Renal pelvis (tissue), 12 donors: ENCODE measurements at places on chromosomes 1 and 21. TPM values are rescaled to one million over a fixed set of nuclear protein-coding genes. Genes with fewer than 3 reads are reported as not detected.

Gene DMRTA2
- not detected for polyA plus RNA-seq

Gene KIF14
- polyA plus RNA-seq, result 6.0 TPM

Gene HFM1
- 5.2 TPM for polyA plus RNA-seq

DNA sequence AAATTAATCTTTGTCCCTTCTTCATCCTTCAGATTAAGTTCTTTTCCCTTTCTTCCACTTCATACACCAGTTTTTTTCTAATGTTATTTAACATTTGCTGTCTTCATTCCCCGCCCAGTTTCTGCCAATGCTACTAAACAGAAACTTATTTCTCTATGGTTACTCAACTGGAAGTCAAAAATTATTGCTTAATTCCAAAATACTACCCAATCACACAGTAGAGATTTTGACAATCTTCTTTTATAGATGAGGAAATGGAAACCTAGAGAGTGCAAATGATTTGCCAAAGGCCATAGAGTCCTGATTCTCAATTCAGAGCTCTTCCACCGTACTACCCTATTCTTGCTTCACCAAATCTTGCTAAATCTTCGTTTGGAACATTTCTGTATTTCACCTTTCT is 58.1 kb upstream of the SH3GLB1 start:
- no peak for DNase-seq

DNA sequence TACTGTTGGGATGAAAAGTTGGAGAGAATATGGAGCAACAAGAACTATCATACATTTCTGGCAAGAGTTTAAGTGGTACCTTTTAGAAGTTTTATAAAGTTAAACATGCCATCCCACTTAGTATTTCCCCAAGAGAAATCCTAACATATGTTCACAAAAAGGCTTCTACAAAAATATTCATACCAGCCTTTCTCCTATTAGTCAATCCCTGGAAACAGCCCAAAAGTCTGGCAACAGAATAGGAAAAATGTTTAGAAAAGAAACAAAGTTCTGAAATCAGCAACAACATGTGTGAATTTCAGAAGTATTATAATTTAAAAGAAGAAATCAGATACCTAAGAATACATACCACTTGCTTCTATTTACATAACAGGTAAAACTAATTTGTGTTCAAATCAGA is 271.0 kb downstream of the DSCAM start:
- DNase-seq, result no peak

DNA sequence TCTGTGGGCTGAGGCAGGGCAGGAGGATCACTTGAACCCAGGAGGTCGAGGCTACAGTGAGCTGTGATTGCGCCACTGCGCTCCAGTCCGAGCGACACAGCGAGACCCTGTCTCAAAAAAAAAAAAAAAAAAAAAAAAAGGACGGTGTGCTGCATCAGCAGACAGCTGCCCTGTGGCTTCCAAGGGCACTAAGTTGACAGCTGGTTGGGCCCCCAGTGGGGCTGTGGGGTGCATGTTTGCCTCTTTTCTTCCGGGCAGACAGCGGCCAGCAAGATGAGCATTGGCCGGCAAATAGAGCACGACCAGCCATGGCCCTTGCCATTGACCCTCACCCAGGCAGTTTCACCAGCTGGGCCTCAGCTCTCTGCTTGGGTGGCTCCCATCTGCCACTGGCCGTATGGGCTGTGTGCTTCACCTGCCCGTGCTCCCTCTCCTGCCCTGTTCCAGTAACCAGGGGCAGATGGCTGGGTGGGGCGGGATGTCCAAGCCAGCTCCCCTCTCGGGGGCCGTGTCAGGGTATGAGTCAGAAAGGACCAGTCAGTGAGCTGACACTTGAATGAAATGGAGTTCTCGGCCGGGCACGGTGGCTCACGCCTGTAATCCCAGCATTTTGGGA is 12.3 kb upstream of the SLC25A34 start:
- DNase-seq, result no peak

Gene LIN28A
- 0.12 TPM for polyA plus RNA-seq

Gene ERICH3
- polyA plus RNA-seq, result 0.47 TPM

DNA sequence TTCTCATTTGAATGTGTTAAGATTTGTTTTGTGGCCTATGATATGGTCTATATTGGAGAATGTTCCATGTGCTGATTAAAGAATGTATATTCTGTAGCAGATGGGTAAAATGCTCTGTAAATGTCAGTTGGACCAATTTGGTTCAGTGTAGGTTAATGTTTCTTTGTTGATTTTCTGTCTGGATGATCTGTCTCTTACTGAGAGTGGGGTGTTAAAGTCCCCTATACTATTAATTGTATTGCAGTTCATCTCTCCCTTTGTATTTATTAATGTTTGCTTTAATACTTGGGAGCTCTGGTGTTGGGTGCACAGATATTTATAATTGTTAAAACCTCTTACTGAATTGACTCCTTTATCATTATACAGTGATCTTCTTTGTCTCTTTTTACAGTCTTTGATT is 584.5 kb downstream of the NUF2 start:
- no peak for DNase-seq

GRCh38 chr21:25638660-25639550 is at the start of gene JAM2:
Gene JAM2 (plus strand): TSS chr21:25639258. CDS start chr21:25639822, 564 bp downstream.
- peak; percentile 42 for DNase-seq

Gene FMO5
- 11.6 TPM for polyA plus RNA-seq

DNA sequence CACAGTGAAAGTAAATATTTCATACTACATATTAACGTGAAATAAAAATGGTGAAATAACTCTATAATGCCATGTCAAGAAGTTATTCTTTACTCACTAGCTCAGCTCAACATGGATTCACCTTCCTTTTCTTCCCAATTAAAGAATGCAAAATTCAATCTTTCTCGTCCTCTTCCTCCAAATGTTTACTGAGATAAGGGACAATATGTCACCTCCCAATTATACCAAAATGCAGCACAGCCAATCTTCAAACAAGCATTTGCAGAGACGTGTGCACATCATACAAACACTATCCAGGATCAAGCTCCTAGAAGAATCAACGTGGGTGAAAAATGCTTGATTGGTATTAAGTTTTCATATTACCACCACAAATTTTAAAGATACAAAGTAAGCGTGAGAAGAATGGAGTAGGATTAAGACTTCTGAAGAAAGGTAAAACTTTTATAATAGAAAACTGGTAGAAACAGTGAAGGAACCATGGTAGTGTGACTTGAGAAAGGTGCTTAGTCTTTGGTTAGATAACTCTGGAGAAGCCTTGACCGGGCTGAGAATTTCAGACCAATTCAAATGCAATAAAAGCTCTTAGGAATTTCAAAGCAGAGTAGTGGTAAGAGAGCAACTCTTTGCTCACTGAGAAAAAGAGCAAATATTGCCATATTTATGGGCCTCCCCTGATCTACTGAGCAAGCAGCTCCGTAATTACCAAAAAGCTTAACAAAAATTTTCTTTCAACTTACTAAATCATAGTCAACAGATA is 7.2 kb downstream of the PTP4A2 start:
- no peak for DNase-seq

- no peak for DNase-seq
These were observed 123.0 kb downstream of the LYPLAL1 start for GRCh38 chr1:219296430-219297355.

DNA sequence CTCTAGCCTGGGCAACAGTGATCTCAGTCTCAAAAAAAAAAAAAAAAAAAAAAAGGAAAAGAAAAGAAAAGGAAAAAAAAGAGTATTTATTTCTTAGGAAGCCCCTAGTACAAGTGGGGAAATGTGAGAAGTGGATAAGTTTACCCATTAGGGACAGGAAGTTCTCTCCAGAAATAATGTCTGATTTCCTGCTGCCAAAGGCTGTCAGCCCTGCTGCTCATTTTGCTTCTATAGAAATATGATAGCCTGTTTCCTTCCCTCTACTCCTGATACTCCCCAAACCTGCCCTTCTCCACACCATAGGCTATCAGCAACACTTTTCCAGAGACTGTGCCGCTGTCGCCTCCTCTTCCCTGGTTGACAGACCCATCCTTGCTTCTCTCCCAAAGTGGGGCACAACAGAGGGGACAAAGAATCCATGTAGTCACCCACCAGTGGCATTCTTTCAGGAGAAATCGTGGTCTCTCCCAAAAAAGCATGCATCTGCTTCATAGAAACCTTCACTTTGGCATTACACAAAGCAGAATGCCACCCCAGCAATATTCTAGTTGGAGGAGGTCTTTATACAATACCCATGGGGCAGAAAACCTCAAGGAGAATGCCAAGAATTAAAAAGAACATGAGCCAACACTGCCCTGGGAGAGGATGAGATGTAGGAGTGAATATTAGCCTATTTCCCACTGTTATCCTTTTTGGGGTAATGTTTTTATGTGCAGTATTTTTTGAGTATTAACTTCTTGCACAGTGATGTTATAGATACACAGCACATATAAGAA is 166.3 kb upstream of the NR5A2 start:
- no peak for DNase-seq

DNA sequence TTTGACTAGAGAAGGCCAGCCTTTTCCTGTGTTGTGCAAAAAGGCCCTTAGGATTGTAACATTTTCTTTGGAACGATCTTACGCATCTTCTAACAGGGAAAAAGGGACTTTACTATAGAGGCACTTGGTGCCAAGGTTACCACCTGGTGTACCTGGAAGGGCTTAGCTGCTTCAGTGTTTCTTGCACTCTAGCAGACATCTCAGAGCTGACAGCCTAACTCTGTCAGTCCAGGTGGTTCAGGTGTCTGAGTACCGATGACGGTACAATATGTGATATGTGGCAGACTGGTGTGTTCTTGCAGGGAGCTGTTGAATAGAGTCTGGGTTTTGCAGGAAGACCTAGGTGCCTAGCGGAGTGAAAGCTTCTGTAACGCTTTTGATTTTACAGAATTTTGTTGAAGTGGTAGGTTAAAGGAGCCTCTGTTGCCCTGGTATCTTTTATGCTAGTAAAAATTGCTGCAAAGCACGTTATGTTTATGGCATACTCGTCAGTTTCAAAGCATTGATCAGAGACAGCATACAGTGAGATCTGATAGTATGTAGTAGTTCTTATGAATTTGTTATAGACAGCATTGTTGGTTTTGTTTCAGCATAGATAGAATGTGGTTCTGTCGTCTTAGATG is 1.4 kb downstream of the MAGI3 start:
- no peak for DNase-seq

Gene CFH
- polyA plus RNA-seq, result 27.7 TPM

DNA sequence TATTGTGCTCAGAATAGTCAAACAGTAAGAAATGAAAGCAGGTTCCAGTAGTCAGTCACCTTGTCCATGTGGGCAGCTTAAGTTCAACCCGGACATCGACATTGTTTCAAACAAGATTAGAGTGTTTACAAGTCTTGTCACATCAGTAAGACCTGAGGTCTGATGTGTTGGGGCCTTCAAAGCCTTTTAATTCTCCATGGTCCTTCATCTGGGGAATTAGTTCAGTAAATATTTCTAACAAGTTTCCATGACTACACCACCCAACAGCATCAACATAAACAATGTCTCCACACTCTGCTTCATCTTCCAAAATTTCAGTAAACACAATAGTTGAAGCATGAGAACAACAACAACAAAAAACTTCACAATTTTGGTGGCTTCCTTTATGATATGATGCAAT is 15.1 kb upstream of the ADORA1 start:
- no peak for DNase-seq

DNA sequence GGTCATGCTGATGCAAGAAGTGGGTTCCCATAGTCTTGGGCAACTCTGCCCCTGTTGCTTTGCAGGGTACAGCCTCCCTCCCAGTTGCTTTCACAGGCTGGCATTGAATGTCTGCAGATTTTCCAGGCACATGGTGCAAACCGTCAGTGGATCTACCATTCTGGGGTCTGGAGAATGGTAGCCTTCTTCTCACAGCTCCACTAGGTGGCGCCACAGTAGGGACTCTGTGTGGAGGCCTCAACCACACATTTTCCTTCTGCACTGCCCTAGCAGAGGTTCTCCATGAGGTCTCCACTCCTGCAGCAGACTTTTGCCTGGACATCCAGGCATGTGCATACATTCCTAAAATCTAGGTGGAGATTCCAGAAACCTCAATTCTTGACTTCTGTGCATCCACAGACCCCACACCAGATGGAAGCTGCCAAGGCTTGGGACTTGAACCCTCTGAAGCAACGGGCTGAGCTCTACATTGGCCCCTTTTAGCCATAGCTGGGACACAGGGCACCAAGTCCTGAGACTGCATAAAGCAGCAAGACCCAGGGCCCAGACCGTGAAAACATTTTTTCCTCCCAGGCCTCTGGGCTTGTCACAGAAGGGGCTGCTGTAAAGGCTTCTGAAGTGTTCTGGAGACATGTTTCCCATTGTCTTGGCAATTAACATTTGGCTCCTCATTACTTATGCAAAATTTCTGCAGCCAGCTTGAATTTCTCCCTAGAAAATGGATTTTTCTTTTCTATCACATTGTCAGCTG is 466.2 kb upstream of the PBX1 start:
- DNase-seq, result no peak

Gene PCSK9
- 1.7 TPM for polyA plus RNA-seq

Gene FLG
- polyA plus RNA-seq, result 1.1 TPM

Gene ZSWIM5
- polyA plus RNA-seq, result 6.8 TPM

Gene LIPI
- 0.81 TPM for polyA plus RNA-seq

Gene KLF17
- polyA plus RNA-seq, result not detected

GRCh38 chr1:68178821-68179490 is 53.4 kb downstream of the WLS start:
- DNase-seq, result no peak

- DNase-seq, result no peak
These were observed 352.5 kb upstream of the VAMP3 start for GRCh38 chr1:7418442-7419080.

DNA sequence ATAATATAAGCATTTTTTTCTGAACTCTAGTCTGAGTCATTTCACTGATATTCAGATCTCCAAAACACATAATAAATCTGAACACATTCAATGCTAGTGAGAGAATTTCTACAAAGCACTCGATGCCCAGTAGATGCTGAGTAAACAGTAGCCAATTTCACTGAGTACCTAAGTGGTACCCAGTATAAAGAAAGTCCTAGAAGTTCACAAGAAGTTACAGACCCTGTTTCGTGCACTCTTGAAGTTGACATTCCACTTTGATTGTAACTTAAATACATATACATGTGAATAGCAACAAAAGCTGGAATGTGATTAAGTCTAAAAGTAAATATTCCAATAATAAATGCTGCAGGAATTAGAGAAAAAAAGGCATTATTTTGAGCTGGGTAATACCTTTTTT is 33.2 kb upstream of the RGS2 start:
- DNase-seq, result no peak

Gene CAPN8
- polyA plus RNA-seq, result 2.7 TPM

GRCh38 chr1:31485166-31485565 is 72.2 kb downstream of the SERINC2 start:
- no peak for DNase-seq

Gene RCC1
- 40.2 TPM for polyA plus RNA-seq

- DNase-seq, result peak; percentile 38
These were observed 4.8 kb upstream of the HEATR1 start for GRCh38 chr1:236608930-236609726.

Gene S100A8
- polyA plus RNA-seq, result 14.4 TPM

DNA sequence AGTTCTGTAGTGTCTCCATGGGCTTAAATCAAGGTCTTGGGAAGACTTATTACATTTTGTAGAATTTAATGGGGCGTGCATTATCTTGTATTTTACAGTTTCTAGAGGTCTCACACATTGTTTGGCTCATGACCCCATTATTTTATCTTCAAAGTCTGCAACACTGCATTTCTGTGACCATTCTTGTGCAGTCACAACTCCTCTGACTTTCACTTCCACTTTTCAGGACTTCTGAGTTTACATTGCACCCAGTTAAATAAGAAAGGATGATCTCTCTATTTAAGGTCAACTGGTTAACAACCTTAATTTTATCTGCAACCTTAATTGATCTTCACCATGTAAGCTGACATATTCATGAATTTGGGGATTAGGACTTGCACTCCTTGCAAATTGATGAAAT is 1186.6 kb downstream of the MRPL39 start:
- DNase-seq, result no peak

- DNase-seq, result peak; percentile 74
These were observed 44.9 kb downstream of the PAFAH2 start for GRCh38 chr1:25952841-25953401.

- no peak for DNase-seq
These were observed 10.6 kb upstream of the TAS1R2 start for GRCh38 chr1:18869847-18870594.
